ENCODE measurements at places on chromosomes 16 and 17.

DNA sequence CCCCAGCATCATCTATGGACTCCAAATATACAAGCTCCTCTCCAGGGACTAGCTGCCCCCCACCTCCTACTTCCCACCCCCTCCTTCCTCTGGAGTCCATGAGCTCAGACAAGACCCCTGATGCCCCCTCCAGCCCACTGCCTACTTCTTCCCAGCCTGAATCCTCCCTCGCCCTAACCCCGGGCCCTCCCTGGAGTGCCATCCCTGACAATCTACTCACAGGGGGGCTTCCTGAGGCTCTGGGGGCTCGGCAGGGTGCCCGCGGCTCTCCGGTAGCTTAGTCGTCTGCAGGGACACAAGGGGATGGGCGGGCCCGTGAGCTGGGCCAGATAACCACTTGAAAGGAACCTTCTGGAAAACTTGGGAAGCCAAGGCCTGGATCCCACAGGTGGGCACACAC lies 15.1 kb downstream of the MPP3 start:
- DNase-seq, result no peak

DNA sequence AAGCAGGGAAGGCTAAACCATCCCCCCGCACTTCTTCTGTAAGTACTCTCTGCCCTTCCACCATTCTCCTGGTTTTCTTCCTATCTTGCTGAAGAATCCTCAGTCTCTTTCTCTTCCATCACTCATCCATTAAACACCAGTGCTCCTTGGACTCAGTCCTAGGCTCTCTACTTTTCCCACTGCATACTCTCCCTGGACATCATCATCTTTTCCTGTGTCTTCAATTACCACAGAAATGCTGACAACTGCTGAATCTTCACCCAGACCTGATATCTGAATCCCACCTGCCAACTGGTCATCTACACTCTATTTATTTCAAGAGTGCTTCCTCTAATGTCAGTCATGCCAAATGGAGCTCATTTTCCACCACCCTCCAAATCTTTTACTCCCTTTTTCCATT lies 53.8 kb upstream of the ARL6IP1 start:
- DNase-seq, result no peak

GRCh38 chr17:77312786-77313599 lies 172.2 kb downstream of the SEC14L1 start:
- DNase-seq, result no peak

GRCh38 chr16:24452724-24453123 lies 86.6 kb upstream of the RBBP6 start:
- DNase-seq, result no peak

DNA sequence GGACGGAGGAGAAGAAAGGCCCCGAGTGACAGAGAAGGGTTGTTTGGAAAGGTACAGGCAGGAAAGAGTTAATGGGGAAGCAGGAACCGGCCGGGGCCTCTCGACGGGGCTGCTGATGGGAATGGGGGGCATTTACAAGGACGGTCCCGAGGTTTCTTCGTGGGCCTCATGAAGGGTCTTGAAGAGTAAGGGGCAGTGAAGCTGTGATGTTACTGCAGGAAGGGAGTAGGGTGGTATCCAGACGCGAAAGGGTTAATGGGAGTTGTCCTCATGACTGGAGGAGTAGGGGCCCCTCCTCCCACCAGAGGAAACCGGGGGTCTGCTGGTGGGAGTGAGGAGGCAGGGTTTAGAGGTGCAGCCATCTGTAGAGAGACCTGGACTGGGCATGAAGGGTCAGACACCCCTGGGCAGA lies 481 bp downstream of the PDK2 start:
- no peak for DNase-seq

DNA sequence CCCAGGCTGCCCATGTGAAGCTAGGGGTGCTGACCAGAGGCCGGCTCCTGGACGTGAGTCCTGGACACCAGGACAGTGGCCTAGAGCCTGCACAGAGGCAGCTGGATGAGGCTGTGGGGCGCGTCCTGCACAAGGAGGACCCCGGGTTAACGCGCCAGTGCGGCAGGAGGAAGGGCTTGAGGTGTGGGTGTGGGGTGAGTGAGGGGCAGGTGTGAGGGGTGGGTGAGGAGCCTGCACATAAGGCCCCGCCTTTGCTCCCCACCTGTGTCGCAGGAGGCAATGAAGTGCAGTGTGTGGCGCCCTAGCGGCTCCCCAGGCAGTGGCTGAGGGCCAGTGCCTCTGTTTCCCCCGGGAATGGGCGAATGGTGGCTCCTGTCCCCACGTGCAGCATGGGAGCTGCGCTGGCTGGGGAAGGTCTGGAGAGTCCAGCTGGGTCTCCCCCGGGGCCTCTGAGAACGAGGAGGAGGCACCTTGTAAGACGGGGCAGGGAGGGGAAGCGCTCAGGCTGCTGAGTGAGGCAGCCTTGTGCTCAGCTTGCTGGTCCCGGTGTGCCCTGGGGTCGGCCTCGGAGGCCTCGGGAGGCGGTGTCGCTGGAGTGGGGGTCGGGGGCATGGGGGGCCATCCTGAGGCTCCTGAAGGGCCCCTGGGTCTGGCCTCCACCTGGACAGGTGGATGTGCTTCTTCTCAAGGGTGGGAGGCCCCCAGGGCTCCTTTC lies 3.2 kb downstream of the CD7 start:
- DNase-seq, result no peak

- no peak for DNase-seq
Measured at GRCh38 chr16:51031598-51031997, 119.5 kb downstream of the SALL1 start.

DNA sequence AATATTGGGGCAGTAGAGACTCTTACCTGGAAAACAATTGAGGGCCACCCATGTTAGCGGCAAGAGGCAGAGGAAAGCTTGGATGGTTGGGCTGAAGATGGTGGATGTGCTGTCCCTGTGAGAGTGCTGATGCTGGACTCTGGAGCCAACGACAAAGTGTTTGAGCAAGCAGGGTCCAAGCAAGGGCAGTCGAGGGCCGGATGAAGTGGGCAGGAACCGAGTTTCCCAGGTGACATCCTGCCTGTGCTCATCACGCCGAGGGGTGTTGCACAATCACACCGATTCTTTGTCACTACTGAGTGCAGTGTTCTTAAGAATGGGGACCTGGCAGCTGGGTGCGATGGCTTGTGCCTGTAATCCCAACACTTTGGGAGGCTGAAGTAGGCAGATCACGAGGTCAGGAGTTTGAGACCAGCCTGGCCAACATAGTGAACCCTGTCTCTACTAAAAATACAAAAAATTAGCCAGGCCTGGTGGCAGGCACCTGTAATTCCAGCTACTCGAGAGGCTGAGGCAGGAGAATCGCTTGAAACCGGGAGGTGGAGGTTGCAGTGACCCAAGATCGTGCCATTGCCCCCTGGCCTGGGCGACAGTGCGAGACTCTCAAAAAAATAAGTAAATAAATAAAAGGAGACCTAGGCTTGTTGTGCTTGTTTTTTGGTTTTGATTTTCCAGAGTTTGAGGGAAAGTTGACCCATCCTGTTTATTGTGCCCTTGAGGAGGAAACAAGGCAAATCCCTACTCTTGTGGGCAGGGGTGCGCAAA lies 6.1 kb downstream of the PYCARD start:
- no peak for DNase-seq
